Ureter (tissue), 1 donor: ENCODE measurements at places on chromosomes 1 and 21.
A peak's percentile ranks its signal among the peaks of the same experiment; 100 is the strongest.

DNA sequence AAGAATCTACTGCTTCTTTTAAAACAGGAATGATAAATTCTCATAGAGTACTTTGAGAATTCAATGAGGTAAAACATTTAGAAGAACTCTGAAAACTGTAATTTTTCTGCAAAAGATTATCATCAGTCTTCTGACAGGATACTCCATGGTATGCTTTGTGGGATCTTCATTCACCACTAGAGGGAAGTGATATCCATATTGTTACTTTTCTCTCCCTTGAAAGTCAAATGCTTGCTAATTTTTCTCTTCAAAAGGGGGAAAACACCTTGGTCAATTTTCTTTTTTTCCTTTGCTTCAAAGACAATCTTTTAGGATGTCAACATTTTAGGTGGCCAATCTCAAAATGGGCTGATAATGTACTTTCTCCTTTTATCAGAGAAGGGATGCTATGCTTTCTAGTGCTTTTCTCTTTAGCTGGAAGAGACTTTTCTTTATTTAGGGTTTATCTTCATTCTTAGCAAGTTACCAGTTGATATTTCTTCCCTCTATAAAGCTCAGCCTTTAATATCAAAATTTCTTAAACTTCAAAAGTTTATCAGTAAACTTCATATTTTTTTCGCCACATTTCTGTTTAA, 95.5 kb downstream of the NEGR1 start:
- DNase-seq = no peak

DNA sequence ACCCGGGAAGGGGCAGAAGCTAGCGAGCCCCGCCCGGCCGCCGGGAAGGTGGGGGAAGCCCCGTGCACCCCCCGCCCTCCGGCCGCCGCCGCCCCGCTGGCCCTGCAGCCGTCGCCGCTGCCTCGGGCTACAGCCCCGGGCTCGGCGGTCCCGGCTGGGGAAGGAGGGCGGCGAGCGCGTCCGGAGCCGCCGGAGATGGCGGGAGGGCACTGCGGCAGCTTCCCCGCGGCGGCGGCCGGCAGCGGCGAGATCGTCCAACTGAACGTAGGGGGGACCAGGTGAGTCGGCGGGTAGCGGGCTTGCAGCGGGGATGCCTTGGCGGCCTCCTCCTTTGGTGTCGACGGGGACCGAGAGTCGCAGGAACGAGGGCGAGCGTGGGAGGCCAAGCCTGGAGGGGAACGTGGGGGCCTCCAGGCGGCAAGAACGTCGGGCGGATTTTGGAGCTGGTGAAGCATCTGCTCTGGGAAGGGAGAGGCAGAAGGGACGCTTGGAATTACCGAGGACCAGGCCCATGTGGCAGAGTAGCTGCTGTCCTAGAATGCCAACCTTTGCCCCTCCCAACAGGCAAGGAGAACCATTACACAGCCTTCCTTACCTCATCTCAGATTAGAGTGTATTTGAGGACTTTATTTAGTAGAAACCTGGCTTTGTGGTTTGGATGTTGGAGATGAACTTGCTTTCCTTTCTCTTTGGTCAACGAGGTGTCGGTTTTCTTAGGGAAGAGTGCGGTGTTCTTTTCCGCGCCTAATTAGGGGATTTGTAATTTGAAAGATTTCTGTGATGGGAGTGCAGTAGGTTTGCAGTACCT, 591 bp downstream of the KCTD3 start:
- DNase-seq = peak; percentile 43

DNA sequence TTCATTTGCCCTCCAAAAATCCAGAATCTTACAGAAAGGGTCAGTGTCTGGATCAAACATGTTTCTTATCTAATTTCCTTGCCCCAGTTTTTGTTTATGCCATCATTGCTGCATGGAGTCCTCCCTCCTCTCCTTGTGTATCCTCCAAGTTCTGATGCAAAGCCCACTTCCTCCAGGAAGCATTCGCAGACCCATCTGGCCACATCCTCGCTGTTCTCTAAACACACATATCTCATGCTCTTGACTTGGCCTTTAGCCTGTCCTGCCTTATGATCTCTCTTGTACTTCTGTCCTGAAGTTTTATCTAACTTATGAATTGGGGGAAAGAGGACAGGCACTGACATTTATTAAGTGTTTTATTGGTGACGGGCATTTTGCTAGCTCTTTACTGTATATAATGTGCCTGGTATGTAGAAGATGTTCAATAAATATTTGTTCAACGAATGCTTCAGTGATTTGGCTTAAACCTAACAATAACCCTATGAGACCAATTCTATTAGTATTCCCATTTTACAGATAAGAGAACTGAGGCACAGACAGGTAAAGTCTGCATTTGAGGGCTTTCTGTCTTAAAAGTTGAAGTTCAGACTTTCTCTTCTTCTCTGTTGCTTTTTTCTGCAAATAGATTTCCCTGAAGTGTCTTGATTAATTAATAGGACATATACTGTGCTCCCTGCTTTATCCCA, 19.2 kb upstream of the ID3 start:
- DNase-seq = no peak

DNA sequence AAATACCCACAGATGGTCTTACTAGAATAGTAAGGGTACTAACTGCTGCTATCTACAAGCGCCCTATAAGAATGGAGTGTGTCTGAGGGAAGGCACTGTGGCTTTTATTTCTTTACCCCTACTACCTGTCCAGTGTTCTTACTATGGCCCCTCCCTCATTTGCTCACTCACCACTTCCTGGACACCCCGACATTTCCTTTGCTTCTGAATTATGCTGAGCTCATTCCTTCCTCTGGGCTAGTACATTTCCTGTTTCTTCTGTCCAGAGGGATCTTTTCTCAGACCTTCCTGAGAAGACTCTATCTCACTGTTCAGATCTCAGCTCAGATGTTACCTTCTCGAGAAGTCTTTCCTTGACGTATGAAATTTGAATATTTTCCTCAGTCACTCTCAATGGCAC, 192.1 kb upstream of the DAB1 start:
- no peak for DNase-seq

DNA sequence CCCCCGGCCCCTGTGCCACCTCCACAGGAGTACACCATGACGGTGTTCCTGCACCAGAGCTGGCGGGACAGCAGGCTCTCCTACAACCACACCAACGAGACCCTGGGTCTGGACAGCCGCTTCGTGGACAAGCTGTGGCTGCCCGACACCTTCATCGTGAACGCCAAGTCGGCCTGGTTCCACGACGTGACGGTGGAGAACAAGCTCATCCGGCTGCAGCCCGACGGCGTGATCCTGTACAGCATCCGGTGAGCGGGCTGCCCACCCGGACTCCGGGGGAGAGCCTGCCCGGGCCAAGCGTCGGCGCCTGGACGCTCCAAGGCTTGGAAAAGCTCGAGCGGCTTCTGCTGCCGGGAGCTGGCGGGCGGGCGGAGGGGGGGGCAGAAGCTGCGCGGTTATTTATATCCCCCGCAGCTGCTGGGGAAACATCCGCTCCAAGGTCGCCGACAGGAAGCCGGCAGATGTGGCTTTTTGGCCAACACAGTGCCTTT, 6.4 kb downstream of the GABRD start:
- no peak for DNase-seq

DNA sequence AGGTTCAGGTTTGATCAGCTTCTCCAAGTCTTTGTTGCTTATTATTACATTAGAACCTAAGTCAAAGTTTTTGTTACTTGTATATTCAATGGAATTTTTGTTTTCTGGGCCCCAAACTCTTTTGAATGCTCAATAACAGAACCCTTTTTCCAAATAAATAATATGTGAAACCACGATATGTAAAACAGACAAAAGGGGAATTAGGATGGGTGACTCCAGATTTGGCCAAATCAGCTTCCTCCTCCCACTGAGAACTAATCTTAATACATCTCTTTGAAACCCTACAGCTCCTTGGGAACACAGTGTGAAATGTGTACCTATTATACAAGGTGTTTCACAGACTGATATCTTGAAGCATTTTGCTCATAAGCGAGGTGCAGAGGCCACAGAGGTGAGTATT, 67.0 kb upstream of the TNFSF18 start:
- DNase-seq = no peak

GRCh38 chr1:64867266-64867665, 99.1 kb downstream of the JAK1 start:
- no peak for DNase-seq

DNA sequence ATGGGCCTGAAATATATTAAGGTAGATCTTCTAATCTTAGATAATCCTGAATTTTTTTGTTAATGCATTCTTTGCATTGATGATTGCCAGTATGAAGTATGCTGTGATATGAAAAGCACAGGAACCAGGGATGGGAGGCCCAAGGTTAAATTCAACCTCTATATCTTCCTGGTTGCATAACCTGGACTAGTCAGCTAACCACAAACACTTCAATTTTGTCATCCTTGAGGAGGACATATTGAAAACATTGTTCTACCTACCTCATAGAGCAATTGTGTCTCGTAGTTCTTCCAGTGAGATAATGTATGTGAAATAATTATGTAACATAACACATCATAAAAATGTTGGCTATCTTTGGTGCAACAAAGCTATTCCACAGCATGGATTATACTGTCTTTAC, 25.6 kb downstream of the PDC start:
- no peak for DNase-seq

DNA sequence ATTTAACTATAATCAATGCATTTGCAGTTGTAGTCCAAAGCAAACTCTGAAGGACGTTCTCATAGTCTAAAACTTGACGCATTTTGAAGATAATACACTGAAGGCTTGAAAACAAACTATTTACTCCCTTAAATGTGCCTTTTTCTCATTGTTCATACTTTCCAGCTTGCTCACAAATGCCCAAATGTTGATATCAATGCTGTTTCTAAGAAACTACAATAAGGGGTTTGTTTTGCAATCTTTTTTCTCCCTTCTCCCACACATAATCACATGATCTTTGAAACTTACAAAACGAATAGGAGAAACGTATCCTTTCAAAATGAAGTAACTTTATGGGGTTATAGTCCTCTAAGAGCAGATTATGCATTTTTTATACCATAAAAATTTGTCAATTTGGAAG, 508.7 kb downstream of the DPYD start:
- DNase-seq = no peak

- DNase-seq = no peak
Measured at GRCh38 chr1:12424087-12424529, 193.9 kb downstream of the DHRS3 start.

DNA sequence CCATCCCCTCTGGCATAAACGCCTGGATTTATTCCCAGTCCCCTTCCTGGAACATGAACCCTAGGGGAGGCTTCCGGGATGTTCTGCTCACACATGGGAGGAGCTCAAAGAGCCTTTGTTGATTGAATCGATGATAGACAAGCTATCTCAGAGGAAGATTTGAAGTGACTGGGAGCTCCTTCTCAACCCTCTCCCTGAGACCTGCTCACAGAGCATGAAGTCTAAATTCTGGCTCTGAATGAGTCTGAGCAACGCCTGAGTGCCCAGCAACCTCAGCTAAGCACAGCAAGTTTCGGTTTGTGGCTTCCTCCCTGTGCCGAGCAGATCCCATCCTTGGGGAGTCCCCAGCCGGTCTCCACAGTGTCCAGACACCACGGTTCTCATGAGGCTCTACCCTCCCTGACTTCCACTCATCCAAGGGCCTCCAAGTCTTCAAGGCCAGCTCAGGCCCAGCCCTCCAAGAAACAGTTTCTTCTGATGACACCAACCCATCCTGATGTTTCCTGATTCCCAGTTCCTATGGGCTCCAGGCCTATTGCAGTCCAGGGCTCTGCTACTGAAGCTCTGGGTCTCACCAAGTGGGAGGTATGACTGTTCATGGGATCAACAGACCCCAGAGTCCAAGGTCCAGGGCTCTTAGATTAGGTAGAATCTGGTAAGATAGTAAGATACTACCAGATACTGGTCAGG, 190.8 kb downstream of the DYRK1A start:
- DNase-seq = peak; percentile 36

GRCh38 chr1:231970684-231971083, 344.1 kb downstream of the DISC1 start:
- no peak for DNase-seq

- no peak for DNase-seq
Measured at GRCh38 chr1:204921855-204922516, 51.3 kb downstream of the NFASC start.

GRCh38 chr1:77303387-77303786, 21.6 kb downstream of the AK5 start:
- no peak for DNase-seq

DNA sequence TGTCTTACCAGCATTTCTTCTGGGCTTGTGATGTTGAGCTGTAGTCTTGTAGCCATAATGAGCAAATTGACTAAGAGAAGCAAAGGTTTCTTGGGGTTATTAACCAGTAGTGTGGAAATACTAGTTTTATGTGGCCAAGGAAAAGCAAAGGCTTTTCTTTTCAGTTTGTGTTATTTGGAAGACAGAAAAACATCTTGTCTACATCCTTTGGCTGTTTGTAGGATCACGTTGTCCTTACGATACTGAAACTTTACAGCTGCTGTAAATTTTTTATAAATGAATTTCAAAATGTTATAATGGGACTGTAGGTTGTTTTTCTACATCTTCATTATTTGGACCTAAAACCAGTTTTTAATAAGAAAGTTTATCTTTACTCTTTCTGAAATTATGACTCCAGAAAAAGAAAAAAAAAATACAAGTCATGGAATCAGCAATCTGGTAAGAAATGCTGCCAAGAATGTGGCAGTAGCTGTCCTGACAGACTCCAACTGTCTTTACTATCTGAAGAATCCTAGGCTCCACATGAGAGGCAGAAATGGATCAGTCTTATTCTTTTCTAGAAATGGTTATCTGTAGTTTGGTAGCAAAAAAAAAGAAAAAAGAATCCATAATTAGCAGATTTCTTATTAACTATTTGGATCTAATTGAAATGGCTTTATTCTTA, 41.6 kb upstream of the QSOX1 start:
- no peak for DNase-seq

- DNase-seq = no peak
Measured at GRCh38 chr21:31623664-31624063, 35.8 kb upstream of the SOD1 start.

GRCh38 chr1:78387201-78387600, 103.6 kb upstream of the PTGFR start:
- no peak for DNase-seq

DNA sequence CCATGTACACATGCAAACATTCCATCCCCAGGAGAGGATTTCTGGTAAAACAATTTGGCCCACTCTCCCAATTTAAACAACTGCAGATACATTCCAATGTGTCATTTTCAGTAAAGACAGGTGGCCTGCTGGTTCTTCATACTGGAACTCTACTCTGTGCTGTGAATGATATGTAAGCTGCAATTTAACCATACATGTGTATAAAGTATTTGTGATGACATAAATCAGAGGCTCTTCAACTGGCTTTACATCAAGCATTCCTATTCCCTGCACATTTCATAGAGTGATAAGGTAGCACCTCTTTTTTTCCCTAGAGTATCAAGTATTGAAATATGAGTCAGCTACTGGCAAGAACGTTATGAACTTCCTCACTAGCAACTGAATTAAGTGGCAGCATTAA, 649.5 kb upstream of the ADGRL2 start:
- no peak for DNase-seq

DNA sequence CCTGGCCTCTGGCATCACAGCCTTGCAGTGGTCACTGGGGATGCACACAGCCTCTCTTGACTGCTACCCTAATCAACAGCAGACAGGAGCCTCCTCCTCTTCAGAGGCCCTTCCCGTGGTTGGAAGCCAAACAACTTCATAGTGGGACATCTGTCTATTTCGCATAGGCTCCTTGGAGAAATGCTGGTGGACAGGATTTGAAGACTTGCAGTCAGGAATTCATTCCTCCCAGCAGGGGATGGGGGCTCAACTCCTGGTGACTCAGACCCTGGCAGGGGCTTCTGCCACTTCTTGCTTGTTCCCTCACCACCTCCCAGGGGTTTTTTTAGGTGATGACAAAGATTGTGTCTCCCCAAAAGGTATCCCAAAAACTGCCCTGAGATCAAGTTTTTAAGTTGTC, 191.7 kb upstream of the CAMK1G start:
- DNase-seq = no peak
